ENCODE measurements at places on chromosomes 16 and 17.

GRCh38 chr17:28416703-28417311 is 10.8 kb upstream of the SLC46A1 start:
- DNase-seq, result peak; percentile 89

- DNase-seq, result no peak
Measured at GRCh38 chr17:79071161-79071740, 3.4 kb upstream of the ENGASE start.

DNA sequence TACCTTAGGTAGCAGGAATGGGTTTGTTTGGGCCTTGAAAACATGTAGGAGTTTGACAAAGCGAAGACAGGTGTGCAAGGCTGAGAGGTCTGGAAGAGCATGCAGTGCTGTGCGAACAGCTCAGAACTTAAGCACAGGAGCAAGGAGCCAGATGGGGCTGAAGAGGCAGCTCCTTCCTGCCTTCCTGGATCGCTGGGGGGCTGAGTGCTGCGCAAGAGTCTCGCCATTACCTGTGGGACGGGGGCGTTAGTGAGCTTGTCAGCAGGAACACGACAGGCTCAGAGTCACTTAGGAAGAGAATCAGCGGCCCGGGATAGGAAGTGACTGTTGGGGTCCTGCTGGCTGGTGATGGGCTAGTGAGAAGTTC is 464 bp upstream of the MRM1 start:
- DNase-seq, result peak; percentile 52

GRCh38 chr17:31598399-31598782 is 206.9 kb downstream of the RAB11FIP4 start:
- no peak for DNase-seq

DNA sequence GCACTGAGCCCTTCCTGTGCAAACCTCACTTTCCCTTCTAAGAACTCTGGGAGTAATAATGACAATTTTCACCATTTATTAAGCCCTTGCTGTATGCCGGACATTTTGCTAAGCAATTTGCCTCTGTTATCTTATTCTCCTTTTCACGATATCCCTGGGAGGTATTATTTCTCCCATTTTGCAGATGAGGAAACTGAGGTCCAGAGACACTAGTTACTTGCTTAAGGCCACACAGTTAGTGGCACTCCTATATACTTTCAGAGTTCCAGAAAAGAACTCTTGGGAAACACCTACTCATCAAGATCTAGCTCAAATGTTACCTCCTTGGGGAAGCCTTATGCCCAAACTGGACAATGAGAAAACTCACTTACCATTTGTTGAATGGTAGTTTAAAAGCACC is 4.8 kb upstream of the USP10 start:
- DNase-seq, result no peak

- no peak for DNase-seq
Measured at GRCh38 chr16:12317121-12317810, 340.7 kb downstream of the SNX29 start.

DNA sequence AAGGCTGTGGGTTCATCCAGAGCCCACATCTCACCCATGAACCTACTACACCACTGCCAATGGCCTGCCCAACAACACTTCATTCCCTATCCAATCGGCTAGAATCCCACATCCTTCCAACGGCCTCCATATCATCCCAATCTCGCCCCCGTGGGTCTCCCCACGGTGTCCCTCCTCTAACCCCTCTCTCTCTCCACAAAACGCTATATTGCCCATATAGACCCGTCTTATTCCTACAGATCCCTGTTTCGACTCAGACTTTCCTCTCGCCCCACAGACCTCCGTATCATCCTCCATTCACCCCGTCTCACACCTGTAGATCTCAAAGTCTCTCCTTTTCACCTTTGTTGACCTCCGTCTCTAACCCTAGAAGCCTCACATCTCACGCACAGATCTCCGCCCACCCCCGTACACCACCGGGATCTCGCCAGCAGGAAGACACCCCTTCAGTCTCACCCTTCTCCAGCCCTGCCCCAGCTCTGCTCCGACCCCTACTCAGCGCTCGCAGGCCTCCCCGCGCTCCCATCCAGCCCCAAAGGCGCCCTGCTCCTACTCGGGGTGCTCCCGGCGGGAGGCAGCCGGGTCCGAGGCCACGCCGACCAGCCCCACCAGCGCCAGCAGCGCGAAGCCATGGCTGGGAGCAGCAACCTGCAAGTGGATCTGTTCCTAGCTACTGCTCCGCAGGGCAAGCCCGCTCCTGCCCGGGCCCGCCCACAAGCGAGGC is at the start of gene FDXR:
FDXR (minus strand) TSS at position 682 of the 724 bp plus-strand sequence; CDS start at position 632, 50 bp downstream.
- peak; percentile 36 for DNase-seq

- DNase-seq, result no peak
Measured at GRCh38 chr16:54654429-54654828, 276.2 kb upstream of the IRX5 start.

DNA sequence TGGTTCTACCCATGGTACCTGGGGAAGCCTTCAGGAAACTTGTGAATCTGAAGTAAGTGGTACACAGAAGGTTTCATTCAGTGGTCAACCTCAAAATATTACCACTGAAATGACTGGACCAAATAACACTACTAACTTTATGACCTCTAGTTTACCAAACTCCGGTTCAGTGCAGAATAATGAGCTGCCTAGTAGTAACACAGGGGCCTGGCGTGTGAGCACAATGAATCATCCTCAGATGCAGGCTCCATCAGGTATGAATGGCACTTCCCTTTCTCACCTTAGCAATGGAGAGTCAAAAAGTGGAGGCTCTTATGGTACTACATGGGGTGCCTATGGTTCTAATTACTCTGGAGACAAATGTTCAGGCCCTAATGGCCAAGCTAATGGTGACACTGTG is 55.9 kb upstream of the SLC5A11 start:
- no peak for DNase-seq

DNA sequence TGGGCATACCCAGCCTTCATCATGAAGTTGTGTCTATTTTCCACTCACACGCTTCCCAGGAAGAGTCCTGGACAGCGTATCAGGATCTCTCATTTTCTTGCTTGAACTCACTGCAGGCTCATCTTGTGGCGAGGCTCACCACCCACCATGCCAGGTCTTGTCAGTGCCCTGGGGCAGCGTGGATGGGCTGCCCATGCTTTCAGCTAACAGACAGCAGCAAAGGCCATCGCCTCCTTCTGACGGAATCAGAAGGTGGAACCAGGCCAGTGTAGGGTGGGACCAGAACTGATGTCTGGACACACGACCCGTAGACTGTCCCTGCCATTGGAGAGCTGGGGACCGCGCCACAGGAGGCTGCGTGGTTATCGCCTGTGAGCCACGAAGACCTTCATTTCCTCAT is 169.4 kb downstream of the FOXL1 start:
- DNase-seq, result no peak
